Liver (tissue), 10 donors: ENCODE measurements at places on chromosomes 16 and 17. TPM values are rescaled to one million over a fixed set of nuclear protein-coding genes. Genes with fewer than 3 reads are reported as not detected.

- no peaks in the 10 kb centered on the region for H3K27me3 ChIP-seq
- no peak overlapping the region for H3K27ac ChIP-seq
- peaks cover 29% of the 10 kb centered on the region for H3K4me1 ChIP-seq
- H3K36me3 ChIP-seq = no peaks in the 10 kb centered on the region
- no peak for DNase-seq
Measured at GRCh38 chr16:70713824-70714223, 28.0 kb upstream of the MTSS2 start.

Gene SRCIN1
- total RNA-seq = 0.05 TPM

DNA sequence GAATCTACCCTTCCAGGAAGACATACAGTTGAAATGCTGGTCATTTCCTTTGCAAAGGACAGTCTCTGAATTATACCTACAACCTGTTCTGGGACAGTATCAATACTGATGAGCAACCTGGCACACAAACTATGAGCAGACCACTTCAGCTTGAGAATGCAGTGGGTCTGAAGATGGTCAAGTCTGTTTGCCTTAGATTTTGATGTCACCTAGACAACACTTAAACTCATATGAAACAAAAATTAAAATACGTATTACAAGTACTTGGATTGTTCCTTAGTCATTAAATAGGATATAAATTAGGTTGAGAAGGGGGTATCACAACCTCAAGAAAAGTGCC is 3.5 kb downstream of the SRSF2 start:
- no peak overlapping the region for H3K27ac ChIP-seq
- H3K4me1 ChIP-seq = peaks cover 6% of the 10 kb centered on the region
- no peak for DNase-seq
- no peaks in the 10 kb centered on the region for H3K27me3 ChIP-seq
- H3K4me3 ChIP-seq = no peak overlapping the region

- no peak overlapping the region for H3K27ac ChIP-seq
- H3K4me1 ChIP-seq = no peaks in the 10 kb centered on the region
- H3K36me3 ChIP-seq = peaks cover 5% of the 10 kb centered on the region
- no peaks in the 10 kb centered on the region for H3K27me3 ChIP-seq
- no peak overlapping the region for H3K4me3 ChIP-seq
- no peak for DNase-seq
Measured at GRCh38 chr17:64565563-64565962, 58.8 kb downstream of the CEP95 start.

GRCh38 chr17:72660274-72661115 is 432.0 kb downstream of the SLC39A11 start:
- H3K4me3 ChIP-seq = no peak overlapping the region
- no peak overlapping the region for H3K27ac ChIP-seq
- H3K27me3 ChIP-seq = no peaks in the 10 kb centered on the region
- no peaks in the 10 kb centered on the region for H3K36me3 ChIP-seq

DNA sequence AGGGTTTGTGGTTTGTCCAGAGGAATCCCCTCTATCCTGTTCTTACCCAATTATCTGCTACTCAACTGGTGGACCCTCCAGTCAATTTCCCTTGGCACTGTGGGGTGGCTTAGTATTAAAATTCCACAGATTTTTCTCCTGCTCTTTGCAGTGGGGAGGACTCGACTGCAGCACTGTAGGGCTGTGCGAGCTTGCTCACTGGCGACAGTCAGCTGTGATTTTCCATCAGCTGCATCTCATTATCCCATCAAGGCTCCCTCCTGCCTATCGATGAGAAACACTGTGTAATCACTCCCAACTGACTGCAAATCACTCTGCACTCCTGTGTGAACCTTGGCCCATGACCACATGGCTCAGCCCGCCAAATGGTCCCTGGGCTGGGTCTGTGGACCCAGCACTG is 90.5 kb upstream of the MAF start:
- no peaks in the 10 kb centered on the region for H3K27me3 ChIP-seq
- no peak overlapping the region for H3K4me3 ChIP-seq
- no peaks in the 10 kb centered on the region for H3K36me3 ChIP-seq
- no peak overlapping the region for H3K27ac ChIP-seq

DNA sequence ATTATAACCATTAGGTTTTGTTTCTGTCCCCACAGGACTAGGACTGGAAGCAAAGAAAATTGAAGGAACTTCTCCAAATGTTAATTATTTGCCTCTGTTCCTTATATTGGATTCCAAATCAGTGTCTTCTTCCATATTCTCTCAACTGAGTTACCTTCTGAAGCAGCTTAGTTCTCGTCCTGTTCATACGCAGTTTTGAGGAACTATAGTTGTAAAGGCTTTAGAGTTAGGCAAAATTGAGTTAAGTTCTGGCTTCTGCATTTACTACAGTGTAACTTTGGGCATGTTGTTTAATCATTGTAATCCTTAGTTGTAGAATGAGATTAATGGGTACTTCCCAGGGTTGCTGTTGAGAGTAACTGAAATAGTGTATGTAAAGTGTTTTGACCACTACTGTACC is 11.2 kb downstream of the CBFB start:
- no peak overlapping the region for H3K4me3 ChIP-seq
- peaks cover 2% of the 10 kb centered on the region for H3K4me1 ChIP-seq
- DNase-seq = no peak

DNA sequence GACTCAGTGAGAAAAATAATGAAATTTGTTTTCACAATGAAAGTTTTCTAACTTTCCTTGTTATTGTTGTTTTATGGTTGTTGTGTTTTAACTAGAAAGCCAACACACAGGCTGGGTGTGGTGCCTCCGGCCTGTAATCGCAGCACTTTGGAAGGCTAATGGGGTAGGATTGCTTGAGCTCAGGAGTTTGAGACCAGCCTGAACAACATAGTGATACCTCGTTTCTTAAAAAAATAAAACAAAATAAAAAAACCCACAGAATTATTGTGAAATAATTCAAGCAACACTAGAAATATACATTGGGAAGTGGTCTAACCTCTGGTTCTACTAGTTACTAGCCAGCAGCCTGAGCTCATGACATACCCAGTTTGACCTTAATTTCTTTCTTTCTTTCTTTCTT is 630 bp downstream of the MILR1 start:
- no peak overlapping the region for H3K4me3 ChIP-seq
- H3K27ac ChIP-seq = peak overlapping the region; percentile 20
- no peaks in the 10 kb centered on the region for H3K4me1 ChIP-seq
- DNase-seq = no peak
- H3K36me3 ChIP-seq = no peaks in the 10 kb centered on the region
